ENCODE measurements at places on chromosomes 2 and 18.

- no peak for DNase-seq
These were observed 198.7 kb downstream of the DOK6 start for GRCh38 chr18:69599377-69599776.

DNA sequence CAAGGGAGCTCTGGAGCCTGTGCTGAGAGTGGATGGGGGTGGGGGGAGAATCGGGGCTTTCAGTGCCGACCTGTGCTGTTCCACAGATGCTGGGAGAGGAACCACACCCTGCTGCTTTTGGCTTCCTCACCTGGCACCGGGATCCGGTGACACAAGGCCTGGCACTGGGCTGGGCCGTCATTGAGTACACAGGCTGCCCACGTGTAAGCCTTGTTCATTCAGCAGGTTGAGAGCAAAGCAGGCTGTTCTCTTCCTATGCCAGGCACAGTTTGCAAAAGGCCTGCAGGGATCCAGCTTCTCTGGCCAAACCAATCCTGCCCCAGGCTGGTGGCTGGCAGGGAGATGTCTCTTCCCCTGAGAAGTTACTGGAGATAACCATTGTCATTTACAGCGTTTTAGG lies 17.1 kb downstream of the TRIB2 start:
- DNase-seq = no peak

GRCh38 chr2:11481789-11482472 lies 16.0 kb upstream of the E2F6 start:
- DNase-seq = peak; percentile 55

GRCh38 chr18:48455555-48456478 lies 46.6 kb upstream of the ZBTB7C start:
- no peak for DNase-seq

- no peak for DNase-seq
These were observed 55.3 kb downstream of the OSBPL1A start for GRCh38 chr18:24342347-24342746.

- no peak for DNase-seq
These were observed 21.0 kb downstream of the TMEM200C start for GRCh38 chr18:5874336-5874735.

DNA sequence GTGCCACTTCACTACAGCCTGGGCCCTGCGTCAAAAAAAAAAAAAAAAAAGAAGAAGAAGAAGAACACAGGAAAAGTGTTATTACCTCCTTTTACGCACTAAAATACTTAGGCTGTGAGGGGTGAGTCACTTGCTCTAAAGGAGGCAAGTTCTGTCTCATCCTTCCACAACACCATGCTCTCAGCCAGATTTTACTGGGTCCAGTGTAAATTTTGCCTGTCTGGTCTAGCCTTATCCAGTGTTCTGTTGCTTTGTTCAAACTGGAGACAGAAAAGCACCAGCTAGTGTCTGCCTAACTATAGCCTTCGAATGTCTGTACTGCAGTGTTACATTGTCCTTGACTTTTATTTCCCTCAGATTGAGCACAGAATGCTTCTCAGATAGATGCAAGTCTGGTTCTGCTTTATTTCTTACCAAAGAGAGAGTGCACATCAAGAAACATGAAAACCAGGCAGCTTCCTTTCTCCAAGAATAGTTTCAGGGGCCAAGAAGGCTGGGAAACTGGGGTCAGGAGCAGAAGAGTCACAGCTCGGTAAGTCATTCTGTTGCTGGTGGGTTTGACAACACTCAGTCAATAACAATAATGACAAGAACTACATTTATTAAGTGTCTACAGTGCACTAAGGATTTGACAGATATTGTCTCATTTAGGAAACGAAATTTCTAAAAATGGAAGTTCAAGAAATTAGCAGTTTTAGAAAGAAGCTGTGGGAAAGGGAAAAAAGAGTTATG lies 3.1 kb upstream of the MSGN1 start:
- no peak for DNase-seq

DNA sequence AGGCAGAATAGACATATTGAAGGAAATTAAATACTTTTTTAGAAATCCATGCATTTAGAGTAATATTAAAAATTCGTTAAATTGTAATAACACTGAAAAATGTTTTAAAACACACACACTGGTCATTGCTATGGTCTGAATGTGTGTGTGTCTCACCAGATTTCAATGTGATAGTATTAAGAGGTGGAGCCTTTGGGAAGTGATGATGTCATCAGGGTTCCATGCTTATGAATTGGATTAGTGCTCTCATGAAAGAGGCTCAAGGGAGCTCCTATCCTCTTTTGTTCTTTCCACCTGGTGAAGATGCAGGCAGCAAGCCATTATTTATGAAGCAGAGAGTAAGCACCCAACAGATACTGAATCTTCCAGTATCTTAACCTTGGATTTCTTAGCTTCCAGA lies 441.8 kb downstream of the CDH2 start:
- DNase-seq = no peak

GRCh38 chr2:106833256-106833655 lies 52.7 kb downstream of the ST6GAL2 start:
- no peak for DNase-seq
